ENCODE measurements at places on chromosomes 12 and 14.

DNA sequence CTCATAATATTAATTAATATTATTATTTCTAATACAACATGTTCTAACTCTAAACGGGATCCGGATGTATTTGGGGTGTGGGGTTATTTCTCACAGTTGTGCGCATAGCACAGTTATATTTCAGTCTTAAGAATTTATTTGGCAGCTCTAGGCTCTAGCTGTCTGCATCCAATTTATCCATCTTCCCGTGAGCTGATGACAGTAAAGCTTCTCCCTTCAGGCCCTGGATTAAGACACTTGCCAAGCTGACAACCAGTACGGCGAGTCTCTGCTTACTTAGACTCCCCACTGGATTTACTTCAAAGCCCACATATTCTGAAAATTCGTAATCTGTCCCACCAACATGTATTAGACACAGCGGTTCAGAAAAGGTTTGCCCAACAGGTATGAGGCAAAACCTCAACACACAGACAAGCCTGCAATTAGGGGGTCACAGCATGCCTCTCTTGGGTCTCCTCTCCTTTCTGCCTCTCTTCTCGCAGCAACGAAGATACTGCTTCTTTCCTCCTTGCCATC is 232.9 kb upstream of the TMTC1 start:
- DNase-seq = no peak

GRCh38 chr14:72254937-72255472 is 322.8 kb downstream of the RGS6 start:
- no peak for DNase-seq

- DNase-seq = no peak
Measured at GRCh38 chr12:88493636-88494035, 86.6 kb downstream of the KITLG start.

DNA sequence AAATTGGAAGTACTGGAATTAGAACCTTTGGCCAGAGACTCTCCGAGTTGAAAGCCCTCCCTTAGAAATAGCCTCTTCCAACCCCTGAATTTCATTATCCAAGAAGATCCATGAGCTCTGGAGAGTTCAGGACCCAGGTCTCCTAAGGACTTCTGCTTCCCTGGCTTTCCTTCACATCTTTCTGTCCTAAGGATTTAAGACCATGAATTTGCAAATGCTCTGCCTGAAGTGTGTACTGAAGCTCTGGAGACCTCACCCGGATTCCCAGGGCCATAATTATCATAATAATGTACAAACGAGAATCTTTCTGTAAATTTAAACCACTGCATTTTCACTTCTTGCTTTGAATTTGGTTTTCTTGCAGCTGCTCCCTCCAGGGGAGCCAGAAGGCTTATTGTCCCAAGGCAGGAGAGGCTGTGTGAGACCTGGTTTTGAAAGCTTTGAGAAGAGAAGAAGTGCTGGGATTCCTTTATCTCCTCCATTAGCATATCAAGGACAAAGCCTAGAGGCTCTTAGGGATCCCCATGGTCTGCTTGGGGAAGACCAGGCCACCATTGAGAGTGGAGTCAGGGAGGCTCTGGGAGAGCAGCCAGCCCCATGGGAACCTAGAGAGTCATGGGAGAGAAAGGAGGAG is 41.1 kb downstream of the GLRX5 start:
- DNase-seq = no peak

DNA sequence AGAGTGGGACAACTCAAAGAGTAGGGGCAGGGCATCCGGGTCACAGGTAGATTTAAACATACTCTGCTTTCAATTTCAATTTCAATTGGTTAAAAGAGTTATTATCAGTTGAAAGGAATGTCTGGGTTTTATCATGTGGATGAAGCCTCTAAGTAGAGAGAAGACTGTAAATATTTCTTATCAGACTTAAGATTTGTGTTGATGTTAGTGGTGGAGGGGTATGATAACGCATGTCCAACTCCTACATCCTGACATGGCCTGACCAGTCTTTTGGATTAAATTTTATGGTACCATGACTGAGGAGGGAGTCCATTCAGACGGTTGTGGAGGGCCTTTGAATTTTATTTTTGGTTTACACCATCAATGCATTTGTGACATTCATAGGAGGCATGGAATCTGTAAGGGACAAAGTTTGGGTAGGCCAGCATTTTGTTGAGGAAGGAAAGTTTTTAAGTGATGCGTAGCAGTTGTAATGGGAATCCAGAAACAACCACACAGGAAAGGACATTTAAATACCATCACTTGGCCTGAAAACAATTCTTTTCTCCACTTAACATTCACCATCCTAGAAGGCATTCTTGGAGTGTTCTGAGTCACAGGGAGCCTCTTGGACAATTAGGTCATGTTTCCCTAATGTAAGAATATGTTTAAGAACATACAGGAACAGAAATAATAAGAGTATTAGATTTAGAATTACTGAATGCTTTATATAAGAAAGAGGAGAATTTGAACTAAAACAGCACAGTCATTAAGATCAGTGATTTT is 371.9 kb downstream of the ATP23 start:
- DNase-seq = no peak

DNA sequence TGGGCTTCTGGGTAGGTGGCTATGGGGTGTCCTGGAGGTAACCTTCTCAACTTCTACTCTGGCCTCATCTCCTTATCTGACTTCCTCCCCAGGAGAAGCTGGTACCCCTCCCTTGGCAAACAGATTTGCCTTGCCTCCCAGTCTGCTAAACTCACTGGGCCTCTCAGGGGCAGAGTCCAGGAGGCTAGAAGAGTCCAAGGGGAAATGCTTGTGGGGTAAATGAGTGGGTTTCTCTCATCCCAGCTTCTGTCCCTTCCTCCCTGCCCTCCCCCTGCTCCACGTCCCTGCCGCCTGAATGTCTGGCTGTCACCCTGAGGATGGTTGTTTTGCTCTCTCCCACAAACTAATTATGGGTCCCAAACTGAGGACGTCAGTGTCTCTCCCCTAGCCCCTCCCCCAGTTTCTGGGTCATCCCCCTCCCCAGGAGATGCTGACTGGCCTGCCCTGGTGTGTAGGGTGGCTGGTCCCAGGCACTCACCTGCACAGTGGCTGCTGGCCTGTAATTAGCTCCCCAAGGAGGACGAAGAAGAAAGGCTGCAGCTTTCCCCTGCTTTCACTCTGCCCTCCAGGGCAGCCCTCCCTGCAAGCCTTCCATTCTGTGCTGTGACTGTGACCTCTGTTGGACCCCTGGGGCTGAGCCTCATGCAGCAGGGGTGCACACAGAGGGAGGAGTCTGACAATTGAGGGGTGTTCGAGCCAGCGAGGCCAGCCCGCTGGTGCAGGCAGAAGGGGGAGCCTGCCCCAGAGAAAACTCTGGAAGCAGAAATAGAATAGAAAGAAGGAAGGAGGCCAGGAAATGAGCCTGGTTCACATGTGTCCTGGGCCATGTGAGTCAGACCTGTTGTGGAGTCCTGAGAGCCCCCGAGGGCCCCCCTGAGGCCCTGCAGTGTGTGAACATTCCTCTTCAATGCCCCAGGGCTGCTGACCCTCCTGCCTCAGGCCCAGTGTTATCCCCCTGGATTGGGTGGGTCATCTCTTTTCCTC is at the start of gene LRP1-AS:
LRP1-AS (minus strand) TSS at position 659 of the 984 bp plus-strand sequence.
- DNase-seq = no peak

DNA sequence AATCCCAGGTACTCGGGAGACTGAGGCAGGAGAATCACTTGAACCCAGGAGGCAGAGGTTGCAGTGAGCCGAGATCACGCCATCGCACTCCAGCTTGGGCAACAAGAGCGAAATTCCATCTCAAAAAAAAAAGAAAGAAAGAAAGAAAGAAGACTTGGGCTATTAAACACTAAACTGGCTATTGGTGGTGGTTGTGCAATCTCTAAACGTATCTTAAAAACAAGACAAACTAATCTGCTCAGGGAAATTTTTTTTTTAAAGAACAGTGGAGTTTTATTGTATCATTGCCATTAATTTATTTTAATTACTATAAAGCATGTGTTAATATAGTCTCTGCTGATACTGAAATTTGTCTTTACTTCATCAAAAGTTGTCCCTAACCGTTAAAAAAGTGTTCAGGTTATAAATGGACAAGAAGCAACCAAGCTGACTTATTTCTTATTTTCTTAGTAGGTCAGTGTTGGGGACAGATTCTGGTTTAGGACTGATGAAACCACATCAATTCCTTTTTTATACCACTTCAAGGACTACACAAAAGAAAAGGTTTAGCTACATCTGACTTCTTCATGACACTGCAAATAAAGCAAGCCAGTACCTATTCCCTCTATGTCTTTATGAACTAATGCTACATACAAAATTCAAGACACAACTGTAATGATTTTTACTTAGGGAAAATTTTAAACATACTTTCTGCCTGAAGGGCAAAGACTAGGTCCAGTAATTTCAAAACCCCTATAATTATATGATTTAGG is 68.7 kb upstream of the KRAS start:
- no peak for DNase-seq

GRCh38 chr12:116710370-116711150 is 27.3 kb downstream of the SPRING1 start:
- DNase-seq = no peak

GRCh38 chr12:95547522-95548055 is 3.7 kb downstream of the USP44 start:
- no peak for DNase-seq

GRCh38 chr12:104929368-104929767 is 28.7 kb downstream of the SLC41A2 start:
- no peak for DNase-seq

DNA sequence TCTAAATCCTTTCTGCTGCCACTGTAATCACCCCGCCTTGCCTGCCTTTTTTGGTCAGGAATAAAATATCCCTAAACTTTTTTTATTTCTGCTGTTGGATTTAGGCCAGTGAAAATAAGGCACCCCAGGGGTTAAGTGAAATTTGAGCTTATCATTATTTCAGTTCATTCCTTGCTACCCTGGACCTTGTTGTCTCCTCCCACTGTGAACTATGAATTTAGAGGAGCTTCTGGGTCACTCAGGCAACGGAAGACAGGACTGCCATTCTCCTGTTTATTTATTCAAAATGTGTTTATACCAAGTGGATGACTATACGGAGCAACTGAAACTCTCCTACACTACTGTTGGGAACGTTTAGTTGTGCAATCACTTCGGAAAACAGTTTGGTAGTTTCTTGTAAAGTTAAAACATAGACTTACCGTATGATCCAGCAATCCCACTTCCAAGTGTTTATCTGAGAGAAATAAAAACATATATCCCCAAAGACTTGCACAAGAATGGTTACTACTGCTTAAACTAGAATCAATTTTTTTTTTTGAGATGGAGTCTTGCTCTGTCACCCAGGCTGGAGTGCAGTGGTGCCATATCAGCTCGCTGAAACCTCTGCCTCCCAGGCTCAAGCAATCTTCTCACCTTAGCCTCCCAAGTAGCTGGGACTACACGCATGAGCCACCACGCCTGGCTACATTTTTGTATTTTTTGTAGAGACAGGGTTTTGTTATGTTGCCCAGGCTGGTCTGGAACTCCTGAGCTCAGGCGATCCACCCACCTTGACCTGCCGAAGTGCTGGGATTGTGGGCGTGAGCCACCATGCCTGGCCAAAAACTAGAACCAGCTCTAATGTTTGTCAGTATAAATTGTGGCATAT is 2.3 kb upstream of the TRAFD1 start:
- DNase-seq = no peak

GRCh38 chr12:52506858-52507715 is 13.1 kb downstream of the KRT5 start:
- DNase-seq = no peak

- no peak for DNase-seq
Measured at GRCh38 chr12:108798551-108799221, 58.7 kb downstream of the SSH1 start.

- DNase-seq = peak; percentile 51
Measured at GRCh38 chr12:125065021-125065918, at the start of gene AACS. TSS of gene AACS (plus strand) at chr12:125065435. CDS start at chr12:125065585, 150 bp downstream.

- no peak for DNase-seq
Measured at GRCh38 chr12:132167611-132168310, 23.5 kb downstream of the NOC4L start.

DNA sequence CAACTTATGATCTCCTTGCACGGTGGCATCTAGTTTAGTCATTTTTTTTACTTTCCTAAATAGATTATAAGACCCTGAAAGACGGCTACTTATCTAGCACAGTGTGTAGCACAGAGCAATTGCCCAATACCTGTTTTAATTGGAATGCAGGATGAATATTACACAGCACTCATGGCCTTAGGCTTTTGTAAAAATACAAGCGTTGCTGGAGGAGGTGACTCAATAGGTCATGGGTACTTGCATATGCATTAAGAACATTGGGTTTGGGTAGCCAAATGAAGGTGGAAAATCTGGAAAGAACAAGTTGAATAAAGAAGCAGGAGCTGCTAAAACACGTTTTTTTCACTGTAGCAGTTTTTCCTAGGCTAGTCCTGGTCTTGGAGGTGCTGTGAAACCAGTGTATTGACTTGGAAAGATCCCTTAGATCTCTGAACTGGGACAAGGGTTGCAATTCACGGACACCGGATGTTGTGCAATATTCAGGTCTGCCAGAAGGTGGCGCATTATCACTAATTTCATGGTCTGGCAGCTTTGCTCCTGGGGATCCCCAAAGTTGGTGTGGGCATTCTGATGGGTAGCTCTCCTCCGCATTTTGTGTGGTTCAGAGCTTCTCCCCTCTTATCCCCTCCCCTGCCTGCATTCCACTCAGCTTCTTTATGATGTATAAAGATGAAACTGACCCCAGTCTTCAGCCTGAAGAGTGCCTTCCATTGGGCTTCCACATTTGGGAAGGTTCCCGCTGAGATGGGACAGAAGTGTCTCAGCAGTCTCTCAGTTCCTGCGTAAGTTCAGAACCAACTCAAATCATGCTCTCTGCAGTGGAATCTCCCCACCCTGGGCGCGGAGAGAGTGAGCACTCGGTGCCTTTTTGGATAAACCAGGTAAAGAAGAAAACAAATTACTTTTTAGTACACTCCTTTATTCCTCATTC is 278.3 kb downstream of the NRXN3 start:
- DNase-seq = no peak

DNA sequence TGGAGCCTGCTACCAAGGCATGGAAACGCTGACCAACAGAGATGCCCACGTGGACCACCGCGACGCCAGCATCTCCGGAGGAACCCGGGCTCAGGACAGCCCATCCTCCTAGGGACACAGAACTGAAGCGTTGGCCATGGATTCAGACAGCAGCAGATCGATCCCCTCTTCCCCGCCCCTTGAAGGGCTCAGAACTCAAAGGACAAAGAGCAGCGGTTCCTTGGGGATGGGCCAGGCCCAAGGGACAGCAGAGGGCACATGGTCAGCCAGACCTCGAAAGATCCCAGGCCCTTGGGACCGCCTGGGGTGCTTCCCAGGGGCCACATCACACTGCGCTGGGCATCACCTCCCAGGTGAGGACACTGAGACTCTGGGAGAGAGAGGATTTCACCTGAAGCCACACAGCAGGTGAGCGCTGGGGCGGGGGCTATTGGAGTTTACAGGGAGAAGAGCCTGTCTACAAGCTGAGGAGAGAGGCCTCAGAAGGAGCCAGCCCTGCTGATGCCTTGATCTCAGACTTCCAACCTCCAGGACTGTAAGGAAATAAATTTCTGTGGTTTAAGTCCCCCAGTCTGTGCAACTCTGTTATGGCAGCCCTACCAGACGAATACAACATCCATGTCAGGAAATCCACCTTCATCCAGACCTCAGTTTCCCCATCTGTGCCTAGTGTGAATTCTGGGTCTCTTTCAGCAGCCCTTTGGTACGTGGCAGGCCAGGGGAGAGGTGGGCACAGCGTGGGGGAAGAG is 49.4 kb downstream of the CCNK start:
- no peak for DNase-seq
